ENCODE measurements at places on chromosomes 1 and 21.

GRCh38 chr21:34933609-34934335 lies 115.3 kb downstream of the RUNX1 start:
- DNase-seq: peak; percentile 18

- DNase-seq: no peak
Observed at GRCh38 chr1:160950657-160951056, 4.0 kb downstream of the ITLN2 start.

GRCh38 chr1:234512451-234512861 lies 33.5 kb upstream of the TARBP1 start:
- DNase-seq: no peak

DNA sequence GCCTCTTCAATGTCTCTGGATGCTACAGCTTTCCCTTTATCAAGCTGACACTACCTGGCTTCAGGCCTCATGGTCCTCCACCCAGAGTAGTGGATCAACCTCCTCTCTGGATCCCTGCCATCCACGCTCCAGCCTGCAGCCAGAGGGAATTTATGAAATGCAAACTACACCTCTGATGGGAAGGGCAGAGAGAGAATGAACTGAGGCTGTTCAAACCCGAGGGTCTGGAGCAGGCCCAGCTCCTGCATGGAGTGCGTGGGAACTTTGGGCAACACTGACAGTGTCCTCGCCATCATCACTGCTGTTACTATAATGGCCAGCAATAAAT lies 157.8 kb downstream of the TRABD2B start:
- no peak for DNase-seq

DNA sequence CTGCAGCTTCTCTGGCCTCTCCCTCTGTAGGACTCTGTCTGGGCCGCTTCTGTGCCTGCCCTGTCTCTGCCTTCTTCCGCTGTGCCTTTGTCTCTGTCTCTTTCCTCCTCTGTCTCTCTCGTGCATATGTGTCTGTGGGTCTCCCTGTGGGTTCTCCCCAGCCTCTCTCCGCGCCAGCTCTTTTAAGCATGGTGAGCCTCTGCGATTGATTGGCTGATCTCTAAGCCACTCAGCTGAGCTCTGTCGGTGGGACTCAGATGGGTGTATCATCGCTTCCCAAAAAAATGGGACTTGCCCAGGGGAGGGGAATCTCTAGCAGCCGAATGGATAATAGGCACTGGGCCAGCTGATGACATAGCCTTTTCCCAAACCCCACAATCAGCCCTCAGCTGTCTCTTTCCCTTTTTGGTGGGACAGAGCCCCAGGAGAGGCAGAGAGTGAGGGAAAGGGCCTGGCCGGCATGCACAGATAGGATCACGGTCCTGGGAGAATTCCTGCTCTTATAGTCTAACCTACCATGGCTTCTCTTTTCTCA lies at the start of gene ADAMTS4:
ADAMTS4 (minus strand) TSS at position 158 of the 535 bp plus-strand sequence. CDS start 427 bp downstream, outside the sequence.
- DNase-seq: no peak

- no peak for DNase-seq
Observed at GRCh38 chr1:240092301-240093119, 827 bp downstream of the FMN2 start.

DNA sequence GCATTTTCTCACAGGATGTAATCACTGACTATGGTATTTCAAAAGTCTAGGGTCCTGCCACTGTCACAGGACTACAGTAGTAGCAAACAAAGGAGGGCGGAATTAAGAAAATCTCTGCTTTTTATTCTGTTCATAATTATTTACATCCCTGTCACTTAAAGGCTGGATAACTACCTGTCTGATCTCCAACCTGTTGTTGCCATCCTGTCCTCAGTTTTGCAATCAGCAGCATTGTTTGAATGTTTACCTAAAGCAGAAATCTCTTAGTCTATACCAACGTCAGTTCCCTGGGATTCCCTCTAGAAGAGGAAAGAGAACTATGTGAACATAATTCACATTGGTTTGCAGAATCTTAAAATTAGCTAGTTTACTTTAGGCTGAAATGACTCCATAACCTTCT lies 218.5 kb downstream of the PBX1 start:
- no peak for DNase-seq

DNA sequence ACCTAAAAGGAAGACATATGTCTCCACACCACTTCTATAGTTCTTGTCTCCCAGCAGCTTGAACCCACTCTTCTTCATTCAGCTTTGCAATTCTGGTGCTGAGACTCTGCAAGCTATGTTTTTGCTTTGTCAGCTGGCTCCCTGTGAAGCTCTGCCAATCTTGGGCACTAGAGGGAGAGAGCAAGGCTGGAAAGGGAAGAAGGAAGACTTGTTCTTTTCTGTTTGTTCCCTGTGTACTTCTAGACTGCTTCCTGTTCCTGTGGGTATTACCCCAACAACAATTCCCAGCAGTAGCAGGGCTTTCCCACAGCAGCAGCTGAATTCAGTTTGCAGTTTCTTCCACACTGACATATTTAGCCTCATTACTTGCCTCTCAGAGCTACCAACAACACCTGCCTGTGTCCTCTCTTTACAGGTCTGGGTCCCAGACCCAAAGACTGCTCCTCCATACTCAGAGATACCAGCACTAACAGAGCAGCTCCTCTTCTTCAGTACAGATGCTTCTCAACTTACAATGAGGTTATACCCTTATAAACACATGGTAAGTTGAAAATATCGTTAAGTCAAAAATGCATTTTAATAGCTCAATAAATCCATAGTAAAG lies 275.2 kb upstream of the NEGR1 start:
- no peak for DNase-seq

- DNase-seq: no peak
Observed at GRCh38 chr1:204803607-204804006, 67.1 kb upstream of the NFASC start.

DNA sequence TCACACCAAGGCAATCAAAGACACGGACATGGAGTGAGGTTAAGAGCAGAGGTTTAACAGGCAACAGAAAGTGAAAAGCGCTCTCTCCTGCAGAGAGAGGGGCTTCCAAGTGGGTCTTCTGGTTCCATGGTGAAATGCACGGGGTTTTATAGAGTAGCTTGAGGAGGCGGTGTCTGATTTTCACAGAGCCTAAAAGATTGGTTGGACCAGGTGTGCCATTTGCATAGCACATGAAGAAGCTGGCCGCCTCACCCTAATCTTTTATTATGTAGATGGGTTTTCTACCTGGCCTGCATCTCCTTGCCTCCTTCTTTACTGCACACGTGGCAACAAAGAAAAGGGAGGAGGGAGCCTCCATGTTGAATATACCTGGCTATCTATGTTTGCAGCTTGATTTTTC lies 197.3 kb downstream of the RYR2 start:
- no peak for DNase-seq

- DNase-seq: no peak
Observed at GRCh38 chr21:34845521-34846451, 177.0 kb downstream of the CLIC6 start.

DNA sequence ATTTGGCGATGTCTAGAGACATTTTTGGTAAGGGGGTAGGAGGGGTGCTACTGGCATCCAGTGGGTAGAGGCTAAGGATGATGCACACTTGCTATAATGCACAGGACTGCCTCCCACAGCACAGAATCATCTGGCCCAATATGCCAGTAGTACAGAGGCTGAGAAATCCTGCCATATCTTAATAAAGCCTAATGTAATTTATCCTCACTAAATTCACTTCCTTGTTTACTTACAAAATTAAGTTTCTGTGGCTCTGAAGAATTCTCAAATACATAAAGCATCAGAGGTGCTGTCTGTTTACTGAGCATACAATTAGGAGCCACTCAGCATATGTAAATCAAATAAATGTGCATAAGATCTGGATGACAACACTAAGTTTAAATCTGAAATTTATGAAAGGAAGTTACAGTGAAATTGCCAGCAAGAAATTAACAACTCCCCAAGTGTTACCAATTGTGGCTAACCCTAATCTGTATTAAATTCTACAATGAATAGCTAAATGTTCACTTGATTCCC lies 26.5 kb downstream of the NGF start:
- no peak for DNase-seq

DNA sequence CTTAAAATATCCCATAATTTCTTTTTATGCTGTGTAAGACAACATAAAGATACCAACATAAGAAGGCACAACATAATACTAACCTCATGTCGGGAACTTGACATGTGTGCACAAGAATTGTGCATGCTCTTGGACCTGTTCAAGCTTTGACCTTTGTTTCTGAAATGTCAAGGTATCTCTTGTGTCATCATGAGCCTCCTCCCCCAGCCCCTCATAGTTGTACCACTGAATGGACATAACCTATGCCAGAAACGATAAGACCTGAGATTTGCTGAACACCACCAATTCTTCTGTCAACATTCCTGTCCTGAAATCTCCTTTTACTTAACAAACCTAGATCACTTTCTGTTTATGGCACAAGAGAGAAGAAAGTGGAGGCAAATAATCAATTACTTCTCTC lies 29.4 kb upstream of the PROX1 start:
- DNase-seq: no peak

DNA sequence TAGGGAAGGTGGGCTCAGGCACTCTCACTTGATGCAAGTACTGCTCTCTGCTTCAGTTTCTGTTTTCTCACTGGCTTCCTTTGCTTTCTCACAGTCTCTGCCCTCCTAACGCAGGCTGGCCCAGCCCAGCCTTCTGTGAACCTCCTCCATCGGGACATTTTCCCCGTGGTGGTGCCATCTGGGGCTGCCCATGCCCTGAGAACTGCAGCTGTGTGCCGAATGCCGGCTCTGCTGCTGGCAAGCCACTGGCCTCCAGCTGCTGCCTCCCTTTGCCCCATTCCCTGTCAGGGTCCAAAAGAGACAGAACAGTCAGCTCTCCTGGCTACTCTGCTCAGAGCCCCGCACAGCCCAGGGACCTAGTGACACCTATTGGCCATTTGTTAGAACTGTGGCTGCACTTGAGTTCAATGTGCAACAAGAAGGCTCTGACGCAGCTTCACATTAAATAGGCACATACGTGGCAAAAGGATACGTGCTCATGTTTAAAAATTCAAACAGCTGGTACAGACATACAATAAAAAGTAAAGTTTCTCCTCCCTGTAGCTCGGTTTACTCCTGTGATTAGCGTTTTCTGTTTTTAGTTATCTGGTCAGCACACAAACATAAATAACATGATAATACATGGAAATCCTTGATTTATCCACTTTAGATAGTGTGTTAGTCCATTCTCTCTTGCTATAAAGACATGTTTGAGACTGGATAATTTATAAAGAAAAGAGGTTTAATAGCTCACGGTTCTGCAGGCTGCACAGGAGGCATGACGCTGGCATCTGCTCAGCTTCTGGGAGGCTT lies 46.6 kb downstream of the FCRL5 start:
- no peak for DNase-seq

DNA sequence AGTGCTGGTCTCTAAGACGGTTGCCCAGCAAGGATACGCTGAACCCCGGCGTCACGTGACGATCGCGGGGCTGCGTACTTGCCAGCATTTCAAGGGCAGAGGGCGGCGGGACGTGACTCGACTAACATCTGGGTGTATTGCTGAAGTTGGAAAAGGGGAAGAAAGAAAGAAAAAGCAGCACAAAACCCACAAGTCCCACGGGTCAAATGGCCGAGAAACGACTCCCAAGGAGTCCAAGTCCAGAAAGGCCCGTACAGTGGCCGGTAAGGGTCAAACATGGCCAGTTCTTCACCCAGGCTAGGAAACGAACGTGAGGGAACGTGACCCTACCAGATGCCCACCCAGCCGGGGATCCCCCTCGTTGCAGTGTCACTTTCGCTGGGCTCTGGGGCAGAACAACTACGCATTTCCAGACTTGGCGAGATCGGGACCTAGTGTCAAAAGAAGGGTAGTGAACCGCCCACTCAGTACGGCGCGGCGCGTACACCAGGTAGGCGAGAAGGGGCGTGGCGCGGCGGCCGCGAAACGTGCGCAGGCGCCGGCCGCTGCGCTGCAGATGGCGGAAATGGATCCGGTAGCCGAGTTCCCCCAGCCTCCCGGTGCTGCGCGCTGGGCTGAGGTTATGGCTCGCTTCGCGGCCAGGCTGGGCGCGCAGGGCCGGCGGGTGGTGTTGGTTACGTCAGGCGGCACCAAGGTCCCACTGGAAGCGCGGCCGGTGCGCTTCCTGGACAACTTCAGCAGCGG lies at the start of the genes PPCS and ZMYND12:
PPCS (plus strand) TSS at position 534 of the 744 bp plus-strand sequence; CDS start at position 557, 23 bp downstream.
ZMYND12 (minus strand) TSS at position 13 of the 744 bp plus-strand sequence. CDS start 25 bp downstream, outside the sequence.
- DNase-seq: peak; percentile 84

DNA sequence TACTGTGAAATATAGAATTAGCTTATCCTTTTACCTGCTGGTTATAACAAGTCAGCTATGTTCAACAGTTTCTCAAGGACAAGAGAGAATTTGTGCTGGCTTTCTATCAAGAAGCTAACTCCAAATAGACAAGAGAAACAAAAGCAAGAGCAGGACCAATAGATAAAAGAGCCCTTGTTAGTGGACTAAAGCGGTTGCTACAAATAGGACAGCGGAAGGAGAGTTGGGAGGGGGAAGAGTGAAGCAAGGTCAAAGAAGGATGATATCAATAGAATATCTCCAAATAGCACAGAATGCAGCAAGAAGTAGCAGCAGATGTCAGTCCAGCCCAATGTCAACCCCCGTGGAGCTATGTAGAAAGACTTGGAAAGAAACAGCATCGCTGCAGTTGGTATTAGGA lies 53.0 kb upstream of the AKT3 start:
- no peak for DNase-seq

DNA sequence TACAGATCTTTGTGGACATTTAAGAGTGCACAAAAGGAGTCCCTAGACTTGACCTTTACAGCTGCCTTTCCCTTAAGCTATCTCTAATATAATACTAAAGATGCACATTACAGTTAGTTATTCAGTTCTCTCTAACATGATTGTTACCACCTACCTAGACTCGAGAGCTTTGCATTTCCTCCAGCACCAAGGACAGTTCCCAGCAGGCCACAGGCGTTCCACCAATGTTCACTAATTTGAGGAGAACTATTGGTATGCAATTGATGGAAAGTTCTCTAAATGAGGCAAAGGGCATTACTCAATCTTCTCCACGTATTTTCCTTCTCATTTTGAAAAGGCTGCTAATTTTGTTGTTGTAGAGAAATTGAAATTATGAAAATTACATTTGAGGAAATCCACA lies 5.4 kb upstream of the NTNG1 start:
- DNase-seq: no peak

DNA sequence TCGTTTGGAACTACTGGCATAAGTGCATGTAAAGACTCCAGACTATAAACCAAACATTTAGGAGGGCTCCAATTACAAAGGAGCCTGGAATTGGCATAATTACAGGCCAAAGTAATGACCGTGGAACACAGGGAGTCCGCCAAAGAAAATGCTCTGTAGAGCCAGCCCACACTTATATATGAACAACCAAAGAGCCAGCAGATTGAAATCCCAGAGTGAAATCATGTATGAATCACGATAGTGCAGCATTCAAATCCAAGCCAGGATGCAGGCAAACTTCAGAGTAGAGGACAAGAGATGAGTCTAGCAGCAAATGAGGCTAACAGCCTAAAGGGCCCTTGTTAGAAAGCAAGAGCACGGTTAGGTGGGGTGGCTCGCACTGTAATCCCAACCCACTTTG lies 13.1 kb downstream of the VPS26C start:
- no peak for DNase-seq

GRCh38 chr1:61642475-61643232 lies 82.3 kb downstream of the TM2D1 start:
- no peak for DNase-seq

DNA sequence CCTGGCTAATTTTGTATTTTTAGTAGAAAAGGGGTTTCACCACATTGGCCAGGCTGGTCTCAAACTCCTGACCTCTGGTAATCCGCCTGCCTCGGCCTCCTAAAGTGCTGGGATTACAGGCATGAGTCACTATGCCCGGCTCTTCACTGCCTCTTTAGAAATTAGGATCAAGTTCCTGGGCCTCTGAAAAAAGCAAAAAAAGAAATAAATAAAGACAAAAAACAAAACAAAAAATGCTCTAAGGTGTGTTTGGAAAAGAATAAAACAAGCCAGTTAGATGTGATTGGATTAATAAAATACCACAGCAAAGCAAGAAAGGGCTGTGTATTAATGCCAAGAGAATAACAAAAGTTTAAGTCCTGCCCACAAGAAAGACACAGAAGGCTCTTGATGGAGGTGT lies 4.2 kb upstream of the ABCB10 start:
- DNase-seq: no peak

GRCh38 chr1:239719642-239720258 lies 333.4 kb downstream of the CHRM3 start:
- no peak for DNase-seq
